ENCODE measurements at places on chromosomes 2 and 18.
A peak's percentile ranks its signal among the peaks of the same experiment; 100 is the strongest.

DNA sequence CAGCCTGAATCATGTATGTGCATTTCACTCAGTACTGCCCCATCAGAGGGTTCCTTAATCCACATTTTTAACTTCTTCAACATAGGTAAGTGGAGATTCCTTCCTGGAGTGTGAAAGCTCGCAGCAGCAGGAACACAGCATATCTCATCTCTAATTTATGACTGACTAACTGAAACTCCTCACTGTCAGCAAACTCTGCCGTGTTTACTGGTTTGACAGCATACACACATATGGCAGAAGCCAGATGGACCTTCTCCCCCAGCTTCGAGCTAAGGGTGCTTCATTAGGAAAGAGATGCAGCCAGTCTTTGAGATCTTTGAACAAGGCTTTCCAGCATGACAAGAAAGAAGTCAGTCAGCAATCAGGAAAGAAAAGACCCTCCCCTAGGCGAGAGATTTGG, 200.3 kb upstream of the ACVR2A start:
- DNase-seq = no peak

- DNase-seq = peak; percentile 47
These were observed 1.1 kb downstream of the BIN1 start for GRCh38 chr2:127105656-127106456.

- peak; percentile 87 for DNase-seq
These were observed at the start of gene ST3GAL5 for GRCh38 chr2:85888684-85889626. Gene ST3GAL5, minus strand, starts transcription at chr2:85888990. Its CDS starts 85 bp downstream, at chr2:85888905.

DNA sequence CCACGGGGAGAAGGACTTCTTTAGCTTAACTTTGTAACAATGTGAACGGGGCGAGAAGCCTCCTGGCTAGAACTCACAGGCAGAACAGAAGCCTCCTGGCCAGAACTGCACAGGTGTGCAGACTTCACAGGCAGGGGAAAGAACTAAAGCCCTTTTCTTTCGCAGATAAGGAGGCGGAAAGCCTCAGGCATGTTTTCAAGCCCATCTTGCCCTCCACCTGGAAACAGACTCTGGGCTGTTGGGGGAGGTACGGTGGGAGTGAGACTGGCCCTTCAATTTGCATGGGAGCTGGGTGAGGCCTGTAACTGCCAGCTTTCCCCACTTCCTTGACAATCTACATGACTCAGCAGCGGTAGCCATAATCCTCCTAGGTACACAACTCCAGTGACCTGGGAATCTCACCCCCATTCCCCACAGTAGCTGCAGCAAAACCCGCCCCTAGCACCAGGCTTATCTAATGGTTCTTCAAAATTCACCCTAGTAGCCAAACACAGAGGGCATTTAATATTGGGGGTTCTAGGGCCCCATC, 22.9 kb upstream of the ABCA12 start:
- DNase-seq = no peak

DNA sequence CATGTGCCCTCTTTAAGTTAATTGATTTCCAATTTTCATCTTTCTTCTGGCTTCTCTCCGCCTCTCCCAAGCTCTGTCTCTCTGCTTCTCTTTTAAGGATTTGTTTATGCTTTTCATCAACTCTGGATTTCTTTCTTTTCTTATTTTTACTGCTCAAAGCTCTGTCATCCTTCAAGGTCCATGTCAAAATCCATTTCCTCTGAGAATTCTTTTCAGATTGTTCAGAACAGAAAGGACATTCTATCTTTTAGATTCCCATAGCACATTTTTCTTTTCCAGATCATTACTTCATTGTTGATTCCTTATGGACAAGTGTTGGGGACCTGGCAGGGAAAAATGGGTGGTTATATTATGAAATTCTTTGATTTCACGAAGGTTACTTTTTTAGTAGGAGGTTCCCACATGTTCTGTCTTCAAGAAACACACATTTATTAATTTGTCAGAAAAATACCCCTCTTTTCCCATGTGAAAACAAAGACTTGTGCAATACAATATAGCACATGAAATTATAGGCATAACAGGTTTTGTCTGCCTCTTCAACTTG, 12.3 kb downstream of the PMAIP1 start:
- peak; percentile 35 for DNase-seq

GRCh38 chr2:231183851-231184250, 14.6 kb upstream of the ARMC9 start:
- DNase-seq = no peak

DNA sequence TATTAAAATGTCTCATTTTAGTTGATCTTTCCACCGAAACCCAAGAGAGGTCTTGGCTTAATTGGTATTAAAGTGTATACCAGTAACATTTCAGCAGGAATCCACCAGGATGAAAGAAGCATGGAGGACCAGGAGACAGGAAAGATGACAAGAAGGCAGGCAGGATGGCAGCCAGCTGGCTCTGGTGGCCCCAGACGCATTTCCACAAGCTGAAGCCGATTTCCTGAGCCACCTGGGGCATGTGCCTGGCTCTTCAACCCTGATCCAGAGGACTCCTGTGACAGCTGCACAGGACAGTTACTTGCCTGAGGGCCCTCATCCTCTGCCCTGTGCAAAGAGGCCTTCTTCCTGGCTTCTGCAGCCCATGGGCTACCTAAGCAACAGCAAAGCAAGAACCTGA, 56.9 kb upstream of the NFU1 start:
- no peak for DNase-seq

- no peak for DNase-seq
These were observed 90.2 kb upstream of the SLC25A52 start for GRCh38 chr18:31850844-31851243.

GRCh38 chr2:182951948-182952663, 85.7 kb upstream of the FRZB start:
- no peak for DNase-seq

DNA sequence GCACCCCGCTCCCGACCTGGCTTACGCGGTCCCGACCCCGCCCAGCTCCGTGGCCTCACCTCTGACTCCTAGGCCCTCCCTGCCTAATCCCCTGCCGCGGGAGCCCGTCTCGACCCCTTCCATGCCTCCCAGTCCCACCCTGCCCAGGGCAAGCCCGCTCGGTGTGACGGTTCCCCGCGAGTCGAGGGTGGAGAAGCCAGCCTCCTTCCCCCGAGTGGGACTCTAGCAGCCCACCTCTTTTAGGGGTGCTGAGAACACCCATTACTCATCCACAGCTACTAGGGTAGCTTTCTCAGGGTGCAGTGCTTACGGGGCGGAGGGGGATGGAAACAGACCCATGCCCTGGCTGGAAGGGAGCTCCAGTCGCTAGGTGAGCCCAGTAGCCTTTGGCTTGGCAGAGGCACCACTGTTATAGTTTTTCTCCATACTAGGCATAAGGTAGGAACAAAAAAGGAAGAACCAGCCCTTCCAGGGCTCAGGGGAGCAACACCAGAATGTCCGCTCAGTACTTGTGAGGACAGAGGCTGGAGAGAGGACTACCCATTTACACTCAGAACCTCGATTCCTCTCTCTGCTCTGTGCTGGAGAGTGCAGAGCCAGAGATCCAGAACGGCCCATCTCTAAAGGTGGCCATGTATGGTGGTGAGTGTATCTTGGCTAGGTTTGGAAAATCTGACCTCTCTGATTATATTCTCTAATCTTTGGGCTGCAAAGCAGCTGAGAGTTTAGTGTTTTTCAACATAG, 606 bp downstream of the AGBL5 start:
- no peak for DNase-seq

DNA sequence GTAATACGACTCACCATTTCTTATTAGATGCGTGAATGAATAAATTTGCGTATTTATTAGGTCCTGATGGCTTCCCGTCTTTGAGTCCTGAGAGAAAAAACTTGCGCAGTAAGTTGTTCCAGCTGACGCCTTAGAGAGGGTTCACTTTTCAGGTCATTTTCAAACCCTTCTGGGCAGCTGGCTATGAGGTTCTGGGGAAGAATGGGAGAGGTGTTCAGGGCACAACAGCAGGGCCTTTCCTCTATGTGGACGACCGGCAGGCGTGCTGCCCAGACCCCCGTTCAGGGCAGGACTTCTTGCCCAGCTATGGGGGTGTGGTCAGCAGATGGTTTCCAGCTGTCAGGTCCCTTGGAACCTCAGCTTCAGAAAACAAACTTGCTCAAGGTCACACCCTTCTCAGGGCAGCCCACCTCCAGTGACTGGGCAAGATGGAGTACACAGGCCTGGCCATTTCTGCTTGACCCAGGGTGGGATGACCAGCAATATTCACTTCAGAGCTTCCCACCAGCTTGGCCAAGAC, 61.1 kb upstream of the TNP1 start:
- no peak for DNase-seq

- DNase-seq = no peak
These were observed 326.3 kb upstream of the MC4R start for GRCh38 chr18:60698901-60699300.

DNA sequence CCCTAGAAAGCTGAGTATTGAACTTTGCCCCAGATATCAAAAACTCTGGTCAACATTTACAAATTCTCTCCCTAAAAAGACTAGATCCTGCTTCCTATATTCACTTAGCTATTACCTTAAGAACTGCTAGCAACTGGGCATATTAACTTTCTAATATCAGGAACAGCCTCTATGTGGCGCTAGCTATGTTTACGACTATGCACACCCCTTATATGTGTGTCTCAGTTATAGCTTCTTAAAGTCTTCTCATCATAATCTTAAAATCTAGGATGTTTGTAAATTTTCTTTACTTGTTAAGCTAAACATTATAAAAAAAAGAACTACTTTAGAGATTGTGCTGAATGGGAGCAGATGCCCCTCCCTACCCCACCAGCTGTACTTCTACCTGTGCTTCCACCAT, 1.7 kb upstream of the STAMBP start:
- peak; percentile 43 for DNase-seq

DNA sequence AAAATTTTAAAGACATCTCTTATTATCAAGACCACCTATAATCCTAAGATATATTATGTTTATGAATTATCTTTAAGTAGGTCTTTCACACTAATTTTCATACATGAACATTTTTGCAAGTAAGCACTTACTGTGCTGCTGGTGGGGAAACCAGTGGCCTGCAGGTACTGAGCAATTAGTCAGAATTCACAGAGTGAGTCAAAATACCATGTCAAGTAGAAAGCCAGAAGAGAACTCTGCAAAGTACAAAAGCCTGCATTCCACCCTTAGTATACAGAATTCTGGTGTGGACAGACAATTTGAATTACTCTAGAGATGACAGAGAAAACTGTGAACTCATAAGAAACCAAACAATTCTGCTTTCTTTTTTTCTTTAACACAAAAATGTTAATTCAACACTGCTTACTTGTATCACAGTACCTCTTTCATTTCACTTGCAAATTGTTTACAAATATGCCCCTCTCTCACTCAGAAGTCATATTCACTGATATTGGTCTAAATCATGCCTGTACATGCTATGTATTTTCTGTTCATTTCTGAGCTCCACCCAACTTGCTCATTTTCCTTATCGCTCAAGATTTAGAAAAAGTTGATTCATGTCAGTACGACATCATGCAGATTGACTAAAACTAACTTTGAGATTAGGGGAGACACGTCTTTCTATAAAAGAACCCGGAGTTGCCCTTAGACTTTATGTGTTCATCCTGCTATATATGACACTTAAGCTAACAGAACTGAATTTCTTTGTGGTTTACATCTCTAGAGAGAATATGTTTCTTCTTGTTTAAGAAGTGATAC, 182.9 kb downstream of the IKZF2 start:
- peak; percentile 16 for DNase-seq

GRCh38 chr2:221115944-221116343, 456.2 kb downstream of the EPHA4 start:
- DNase-seq = no peak

- no peak for DNase-seq
These were observed 16.7 kb downstream of the ARHGEF4 start for GRCh38 chr2:130853391-130853790.

DNA sequence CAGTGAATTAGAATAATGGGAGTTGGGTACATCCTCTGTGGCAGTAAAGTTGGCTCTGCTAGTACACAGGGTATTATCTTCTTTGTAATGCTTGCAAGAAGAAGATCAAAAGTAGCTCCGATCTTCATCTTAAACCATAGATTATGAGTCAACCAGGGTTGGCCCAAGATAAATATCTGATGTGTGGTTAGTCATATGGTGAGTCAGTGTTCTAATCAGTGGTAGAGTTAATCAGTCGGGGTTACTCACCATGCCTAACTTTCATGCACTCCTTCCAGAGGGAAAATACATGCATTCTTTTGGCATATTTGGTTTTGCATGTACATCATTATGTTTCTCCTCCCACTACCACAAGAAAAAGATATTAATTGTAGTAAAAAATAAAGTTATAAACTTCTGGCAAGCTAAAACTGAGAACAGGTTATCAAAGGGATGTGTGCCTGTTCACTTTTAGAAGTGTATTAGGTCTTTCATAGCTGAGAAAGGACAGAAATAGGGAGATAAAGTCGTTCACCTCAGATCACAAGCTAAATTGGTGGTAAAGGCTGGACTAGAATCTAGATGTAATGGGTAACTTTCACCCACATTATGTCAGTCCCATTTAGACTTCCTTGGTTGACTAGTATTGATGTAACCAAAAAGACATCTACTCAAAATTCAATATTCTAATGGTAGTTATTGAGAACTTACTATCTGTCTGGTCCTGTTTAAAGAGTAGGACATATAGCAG, 684.4 kb downstream of the IRS1 start:
- peak; percentile 96 for DNase-seq

GRCh38 chr2:78780256-78780655, 245.2 kb upstream of the REG3G start:
- DNase-seq = no peak

- no peak for DNase-seq
These were observed 37.4 kb downstream of the SMAD2 start for GRCh38 chr18:47893047-47893446.

GRCh38 chr18:23950644-23951043, 63.9 kb upstream of the TTC39C start:
- no peak for DNase-seq

DNA sequence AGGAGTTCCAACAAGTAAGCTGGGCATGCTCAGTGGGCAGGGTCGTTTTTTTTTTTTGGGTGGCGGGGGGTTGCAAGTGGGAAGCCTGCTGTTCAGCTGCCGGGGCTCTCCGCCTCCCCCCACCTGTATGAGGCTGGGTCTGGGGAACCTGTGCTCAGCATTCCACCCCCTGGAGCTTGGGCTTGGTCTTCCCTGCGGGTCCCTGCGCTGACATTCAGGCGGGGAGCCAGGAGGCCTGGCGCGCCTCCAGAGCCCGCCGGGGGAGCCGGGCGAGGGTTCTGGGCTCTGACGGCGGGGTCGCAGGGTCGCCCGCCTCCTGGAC, 822 bp upstream of the GPD2 start:
- no peak for DNase-seq

GRCh38 chr2:17733599-17733998, 20.0 kb downstream of the SMC6 start:
- DNase-seq = no peak

DNA sequence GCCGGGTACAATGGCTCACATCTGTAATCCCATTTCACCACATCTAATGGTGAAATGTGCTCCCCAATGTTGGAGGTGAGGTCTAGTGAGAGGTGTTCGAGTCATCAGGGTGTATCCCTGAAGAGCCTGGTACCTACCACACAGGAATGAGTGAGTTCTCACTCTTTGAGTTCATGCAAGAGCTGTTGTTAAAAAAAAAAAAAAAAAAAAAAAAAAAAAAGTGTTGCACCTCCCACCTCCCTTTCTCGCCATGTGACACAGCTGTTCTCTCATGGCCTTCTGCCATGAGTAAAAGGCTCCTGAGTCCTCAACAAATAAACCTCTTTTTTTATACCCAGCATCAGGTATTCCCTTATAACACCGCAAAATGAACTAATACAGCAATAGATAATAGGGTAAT, 106.3 kb downstream of the C2orf74 start:
- no peak for DNase-seq

Data from fibroblast of skin of abdomen (primary cell).